ENCODE measurements at places on chromosomes 6 and 20.
A peak's percentile ranks its signal among the peaks of the same experiment; 100 is the strongest.

DNA sequence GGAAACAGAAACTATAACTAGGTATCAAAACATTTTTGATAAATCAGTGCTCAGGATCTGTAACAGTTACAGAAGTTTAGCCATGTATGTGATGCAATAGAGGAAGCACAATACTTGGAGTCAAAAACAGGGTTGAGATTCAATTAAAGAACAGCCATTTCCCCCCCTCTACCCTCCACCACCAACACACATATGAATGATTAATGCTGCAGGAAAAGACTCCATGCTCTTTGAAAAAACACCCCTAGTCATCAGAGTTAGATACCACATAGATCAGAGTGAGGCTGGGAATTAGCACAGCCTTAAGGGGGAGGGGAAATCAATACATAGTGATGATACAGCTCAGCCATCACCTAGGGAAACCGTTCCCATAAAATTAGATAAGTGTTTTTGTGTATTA lies 108.9 kb upstream of the EMILIN3 start:
- no peak for DNase-seq

GRCh38 chr20:2460752-2461424 lies 9.7 kb downstream of the SNRPB start:
- DNase-seq = no peak

DNA sequence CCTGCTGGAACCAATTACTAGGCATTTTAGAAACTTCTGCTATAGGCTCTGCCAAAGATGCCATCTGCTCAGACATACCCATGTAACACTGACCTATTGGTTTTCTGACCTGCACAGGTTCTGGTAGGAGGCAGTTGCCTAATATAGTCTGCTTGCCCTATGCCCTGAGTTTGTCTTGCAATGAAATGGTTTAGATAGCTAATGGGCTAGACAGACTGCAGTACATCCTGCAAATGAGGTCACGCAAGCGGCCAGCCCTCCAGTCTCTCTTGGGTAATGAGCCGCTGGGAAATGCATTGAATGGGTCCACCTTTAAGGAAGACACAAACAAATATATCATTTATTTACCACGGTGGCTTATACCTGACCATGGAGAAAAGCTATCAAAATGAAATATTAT lies 90.6 kb upstream of the B3GAT2 start:
- no peak for DNase-seq

- DNase-seq = no peak
Observed at GRCh38 chr6:42724825-42725224, 2.4 kb upstream of the PRPH2 start.

GRCh38 chr6:83517500-83517899 lies 5.2 kb downstream of the PRSS35 start:
- DNase-seq = no peak

GRCh38 chr6:156150391-156150790 lies 626.8 kb upstream of the ARID1B start:
- DNase-seq = peak; percentile 1

DNA sequence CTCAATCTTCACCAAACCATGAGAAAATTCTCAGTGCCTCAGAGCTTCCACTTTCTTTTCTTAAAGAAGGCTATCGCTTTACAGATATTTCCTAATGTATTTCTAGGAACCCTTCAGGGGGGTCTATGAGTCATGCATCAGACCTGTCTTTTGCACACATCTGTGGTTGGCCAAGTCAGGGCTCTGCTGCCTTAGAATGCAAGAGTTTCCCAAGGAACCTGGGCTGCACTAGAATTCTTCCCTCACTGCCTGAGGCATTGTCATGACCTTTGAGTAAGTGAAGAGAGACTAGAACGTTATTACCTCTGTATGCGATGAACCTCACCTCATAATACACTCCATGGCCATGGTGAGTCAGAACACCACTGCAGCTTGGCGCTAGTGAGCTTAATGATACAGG lies 365.0 kb upstream of the ID4 start:
- peak; percentile 83 for DNase-seq

- DNase-seq = no peak
Observed at GRCh38 chr6:53244958-53245357, 96.3 kb upstream of the GCM1 start.

DNA sequence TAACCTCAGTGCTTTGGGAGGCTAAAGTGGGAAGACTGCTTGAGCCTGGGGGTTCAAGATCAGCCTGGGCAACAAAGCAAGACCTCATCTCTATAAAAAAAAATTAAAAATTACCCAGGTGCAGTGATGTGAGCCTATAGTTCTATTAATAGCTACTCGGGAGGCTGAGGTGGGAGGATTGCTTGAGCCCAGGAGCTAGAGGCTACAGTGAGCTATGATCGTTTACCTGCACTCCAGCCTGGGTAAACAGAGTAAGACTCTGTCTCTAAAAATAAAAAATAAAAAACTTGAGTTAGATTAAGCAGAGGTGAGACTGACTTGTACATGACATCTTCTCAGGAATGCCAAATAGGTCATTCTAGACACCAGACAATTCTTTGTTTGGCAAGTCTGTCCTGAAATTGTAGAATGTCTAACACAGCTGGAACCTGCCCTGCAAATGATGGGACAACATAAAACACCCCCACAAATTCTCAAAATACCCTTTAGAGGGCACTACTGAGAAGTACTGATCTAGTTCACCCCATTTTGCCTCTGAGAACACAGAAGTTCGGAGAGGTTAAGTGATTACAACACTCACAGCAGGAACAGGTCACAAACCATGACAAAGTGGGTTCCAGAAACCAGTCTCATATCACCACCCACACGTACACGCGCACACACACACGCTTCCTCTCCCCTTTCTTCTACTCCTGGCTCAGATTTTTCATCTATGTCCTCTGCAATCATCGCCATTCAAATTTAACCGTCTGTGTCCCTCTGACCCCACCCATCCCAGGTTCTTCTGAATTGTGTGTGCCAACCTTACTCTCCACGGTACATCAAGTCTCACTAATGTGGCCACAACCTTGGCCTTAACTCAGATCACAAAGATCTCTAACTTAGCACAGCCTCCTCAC lies 38.3 kb downstream of the ARHGAP18 start:
- DNase-seq = peak; percentile 23

GRCh38 chr20:41232973-41233926 lies 84.3 kb downstream of the ZHX3 start:
- DNase-seq = peak; percentile 85

- no peak for DNase-seq
Observed at GRCh38 chr6:45827952-45828530, 187.6 kb downstream of the CLIC5 start.

- no peak for DNase-seq
Observed at GRCh38 chr6:170234419-170234818, 56.5 kb downstream of the DLL1 start.

DNA sequence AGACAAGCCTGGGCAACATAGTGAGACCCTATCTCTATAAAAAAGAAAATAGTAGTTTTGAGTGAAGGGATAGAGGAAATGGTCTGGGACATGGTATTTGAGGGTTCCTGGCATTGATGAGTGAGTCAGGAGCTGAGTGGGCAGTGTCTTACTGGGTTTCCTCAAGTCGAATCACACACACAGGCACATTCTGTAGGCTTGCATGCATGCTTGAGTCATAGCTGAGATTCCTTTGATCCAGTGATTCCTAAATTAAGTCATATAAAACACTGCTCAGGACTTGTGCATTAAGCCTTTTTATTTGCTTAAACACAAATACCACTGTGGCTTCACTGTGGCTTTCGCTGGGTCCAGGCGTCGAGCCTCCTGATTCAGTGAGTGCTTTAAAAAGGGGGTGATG lies 71.8 kb upstream of the TMEM181 start:
- peak; percentile 97 for DNase-seq

- DNase-seq = peak; percentile 45
Observed at GRCh38 chr6:24126586-24127192, 674 bp downstream of the NRSN1 start.

DNA sequence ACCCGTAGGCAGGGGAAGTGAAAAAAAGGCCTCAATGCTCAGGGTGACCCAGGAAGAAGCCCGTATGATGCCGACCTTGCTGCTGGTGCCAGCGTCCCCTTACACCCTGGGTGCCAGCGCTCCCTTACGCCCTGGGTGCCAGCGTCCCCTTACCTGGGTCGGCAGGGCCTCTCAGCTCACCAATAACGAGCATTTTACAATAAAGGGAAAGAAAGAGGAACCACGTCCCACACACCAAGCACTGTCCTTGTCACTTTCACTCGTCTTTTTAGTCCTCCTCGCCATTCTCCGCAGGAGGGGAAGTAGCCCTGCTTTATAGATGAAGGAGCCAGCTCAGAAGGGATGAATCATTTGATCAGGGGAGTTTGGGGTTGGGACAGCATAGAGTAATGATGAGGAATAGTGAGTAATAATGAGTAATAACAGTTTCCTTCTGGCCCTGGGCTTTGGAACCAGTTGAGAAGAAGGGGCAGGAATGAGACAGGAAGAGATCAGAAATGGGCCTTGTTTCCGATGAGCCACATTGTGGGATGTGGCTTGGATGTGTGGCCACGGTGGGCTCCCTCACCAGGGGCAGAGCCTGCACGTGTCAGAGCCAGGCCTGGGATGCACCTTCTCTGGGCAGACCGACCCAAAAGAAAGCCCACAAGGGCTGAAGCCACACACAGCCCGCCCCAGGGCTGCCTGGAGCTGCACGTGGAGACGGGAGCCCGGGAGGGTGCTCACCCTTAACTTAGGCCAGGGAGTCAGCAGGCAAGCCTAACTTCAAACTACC lies 75.7 kb downstream of the SYNJ2 start:
- peak; percentile 100 for DNase-seq

- DNase-seq = no peak
Observed at GRCh38 chr20:63124782-63125580, 91.0 kb downstream of the YTHDF1 start.

- DNase-seq = peak; percentile 90
Observed at GRCh38 chr6:16639684-16640480, 121.4 kb downstream of the ATXN1 start.

- peak; percentile 67 for DNase-seq
Observed at GRCh38 chr6:107670792-107671199, 153.3 kb downstream of the SCML4 start.

GRCh38 chr6:85473748-85474147 lies 23.9 kb downstream of the NT5E start:
- peak; percentile 44 for DNase-seq

DNA sequence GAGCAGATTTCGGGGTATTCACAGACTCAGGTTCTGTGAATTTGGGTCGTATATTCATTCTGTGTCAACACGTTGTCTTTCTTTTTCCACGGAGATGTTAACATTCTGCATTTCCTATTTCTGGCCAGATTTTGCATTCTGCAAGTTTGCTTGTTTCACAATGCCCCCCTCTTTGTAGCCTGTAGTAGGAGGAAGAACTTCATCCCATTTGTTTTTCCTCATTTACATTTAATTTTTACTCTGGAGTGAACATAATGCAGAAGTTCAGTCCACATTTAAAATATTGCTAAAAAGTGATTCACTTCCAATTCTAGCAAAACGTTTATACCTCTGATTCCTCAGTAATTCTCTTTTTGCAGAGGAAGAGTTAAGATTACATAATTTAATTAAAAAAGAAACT lies 12.9 kb downstream of the TAGAP start:
- no peak for DNase-seq

- DNase-seq = no peak
Observed at GRCh38 chr6:152484806-152485205, 152.4 kb downstream of the SYNE1 start.

GRCh38 chr6:68958327-68958726 lies 323.2 kb downstream of the ADGRB3 start:
- peak; percentile 13 for DNase-seq

DNA sequence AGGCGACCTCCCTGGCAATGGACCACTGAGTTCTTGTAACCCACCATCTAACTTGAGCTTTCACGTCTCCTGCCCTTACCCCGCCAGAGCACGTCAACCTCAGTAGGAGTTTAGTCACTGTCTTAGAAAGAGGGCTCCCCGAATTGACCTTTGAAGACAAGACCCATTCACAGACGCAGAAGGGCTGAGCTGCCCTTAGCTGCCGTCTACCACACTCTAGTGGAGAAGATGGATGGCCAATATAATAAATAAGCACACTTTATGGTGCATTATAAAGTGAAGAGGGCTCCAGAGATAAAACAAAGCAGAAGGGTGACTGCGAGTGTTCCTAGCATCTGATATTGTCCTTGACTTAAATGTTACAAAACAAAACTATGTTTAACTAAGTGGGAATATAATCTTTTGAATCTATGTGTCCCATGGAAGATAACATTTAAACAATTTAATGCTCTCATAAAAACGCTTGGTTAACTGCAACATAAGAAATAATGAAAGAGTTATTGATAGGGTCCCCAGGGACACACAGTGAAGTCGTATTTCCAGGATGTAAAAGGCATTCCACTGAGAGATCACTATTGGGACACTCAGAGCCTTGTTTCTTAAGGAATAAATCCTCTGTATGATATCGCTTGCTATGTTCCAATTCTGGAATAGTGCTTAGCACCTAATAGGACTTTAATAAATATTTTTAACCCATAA lies 261.1 kb downstream of the THBS2 start:
- no peak for DNase-seq

GRCh38 chr6:56334937-56335336 lies 87.6 kb upstream of the COL21A1 start:
- DNase-seq = peak; percentile 93

DNA sequence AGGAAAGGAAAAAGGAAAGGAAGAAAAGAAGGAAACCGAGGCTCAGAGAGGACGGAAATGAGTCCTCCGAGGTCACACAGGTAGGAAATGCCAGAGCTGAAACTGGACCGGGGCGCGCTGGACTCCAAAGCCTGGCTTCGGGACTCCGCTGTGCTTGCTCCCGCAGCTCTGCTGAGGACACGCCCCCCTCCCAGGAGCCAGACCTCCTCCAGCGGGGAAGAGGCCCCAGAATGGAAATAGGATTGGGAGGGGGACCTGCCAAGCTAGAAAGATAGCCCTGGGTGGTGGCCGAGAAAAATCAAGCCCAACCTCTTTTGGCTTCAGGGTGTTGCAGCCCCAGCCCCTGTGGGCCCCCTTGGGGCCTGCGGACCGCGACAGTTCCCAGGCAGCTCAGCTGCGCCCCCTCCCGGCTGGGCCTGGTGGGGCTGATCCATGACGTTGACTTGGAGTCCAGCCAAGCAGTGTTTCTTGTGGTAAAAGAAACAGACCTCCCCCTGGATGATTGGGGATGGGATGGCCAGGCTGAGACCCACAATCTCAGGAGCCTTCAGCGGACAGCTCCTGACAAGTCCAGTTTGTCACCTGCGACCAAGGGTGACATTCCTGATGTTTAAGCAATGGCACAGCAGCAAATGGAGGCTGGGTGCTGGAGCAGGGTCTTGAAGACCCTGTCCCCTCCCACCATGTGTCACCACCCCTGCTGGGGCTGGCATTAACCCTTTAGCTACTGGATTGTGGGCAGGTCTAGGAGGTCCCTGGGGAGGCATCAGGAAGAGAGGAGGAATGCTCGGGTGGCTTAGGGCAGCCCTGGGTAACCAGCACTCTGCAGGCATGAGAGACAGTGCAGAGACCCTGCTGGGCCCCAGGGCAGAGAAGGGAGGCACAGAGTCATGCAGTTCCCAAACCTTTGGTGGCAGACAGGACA lies 55.4 kb downstream of the RIPOR3 start:
- DNase-seq = peak; percentile 41

GRCh38 chr20:51204794-51205193 lies 181.9 kb upstream of the KCNG1 start:
- no peak for DNase-seq

GRCh38 chr20:37131486-37131885 lies 35.7 kb upstream of the RBL1 start:
- DNase-seq = no peak

- DNase-seq = no peak
Observed at GRCh38 chr20:24305371-24305770, 164.1 kb upstream of the SYNDIG1 start.

- DNase-seq = no peak
Observed at GRCh38 chr6:37008484-37009465, 3.3 kb downstream of the FGD2 start.

GRCh38 chr20:16666272-16666671 lies 63.6 kb upstream of the SNRPB2 start:
- no peak for DNase-seq

GRCh38 chr6:139271056-139271455 lies 20.7 kb downstream of the TXLNB start:
- DNase-seq = peak; percentile 39

Data from HT1080 (cell line).